NCI-H774 (cell line): ENCODE measurements at places on chromosomes 12 and 14.

GRCh38 chr14:75044752-75045151, 6.5 kb downstream of the MLH3 start:
- no peak for DNase-seq

GRCh38 chr12:94750864-94751263, 100.5 kb upstream of the TMCC3 start:
- DNase-seq, result no peak

- DNase-seq, result no peak
These were observed 127.3 kb downstream of the SCARB1 start for GRCh38 chr12:124736115-124737039.

DNA sequence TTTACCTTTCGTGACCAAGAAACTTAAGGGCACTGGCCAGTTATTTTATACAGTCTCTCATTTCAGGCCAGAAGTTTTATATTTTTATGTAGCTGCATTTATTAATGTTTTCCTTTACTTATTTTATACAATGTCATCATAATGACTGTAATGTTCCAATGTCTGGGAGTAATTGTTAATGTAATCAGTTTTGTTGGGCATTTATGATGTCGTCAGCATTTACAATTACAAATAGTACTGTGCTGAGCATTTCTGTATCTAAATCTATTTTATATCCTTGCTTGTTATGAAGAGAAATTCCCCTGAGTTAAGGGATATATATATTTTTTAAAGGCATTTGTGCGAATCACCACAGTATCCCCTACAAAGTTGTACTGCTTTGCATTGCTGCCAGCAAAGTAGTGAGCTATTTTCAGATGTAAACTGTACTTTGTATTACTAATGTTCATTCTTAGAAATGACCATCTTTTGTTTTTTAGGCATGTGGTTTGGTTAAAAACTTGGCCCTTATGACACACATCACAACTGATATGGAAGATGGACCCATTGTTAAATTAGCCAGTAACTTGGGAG, 74.4 kb downstream of the POLR3B start:
- no peak for DNase-seq

- DNase-seq, result no peak
These were observed 21.6 kb downstream of the PUS7L start for GRCh38 chr12:43736927-43737440.

- DNase-seq, result no peak
These were observed 27.7 kb downstream of the JKAMP start for GRCh38 chr14:59511916-59512575.

DNA sequence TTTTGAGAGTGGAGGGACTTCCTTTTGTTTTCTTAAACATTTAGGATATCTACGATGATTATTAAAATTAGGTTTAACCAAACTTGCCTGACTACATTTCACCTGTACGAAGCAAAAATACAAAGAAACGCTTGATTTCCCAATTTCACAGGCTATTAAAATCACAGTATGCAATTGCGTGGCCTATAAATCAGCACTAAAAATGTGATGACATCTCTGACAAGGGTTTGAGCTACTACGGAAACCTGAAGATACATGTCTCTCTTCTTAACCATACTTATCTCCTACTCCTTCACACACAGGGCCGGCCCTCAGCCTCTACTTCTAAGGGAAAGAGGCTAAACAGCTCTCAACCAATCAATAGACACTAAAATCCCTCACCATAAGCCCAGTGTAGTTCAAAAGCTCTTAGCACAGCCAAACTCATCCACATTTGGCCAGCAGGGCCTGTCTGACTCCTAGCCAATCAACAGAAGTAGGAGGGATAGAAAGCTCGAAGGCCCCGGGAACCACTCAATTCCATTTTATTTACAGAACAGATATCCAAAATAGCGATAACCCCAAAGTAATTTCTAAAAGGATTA, 137.3 kb downstream of the FOXN3 start:
- no peak for DNase-seq

- DNase-seq, result no peak
These were observed 44.5 kb downstream of the GTF2A1 start for GRCh38 chr14:81176241-81176640.

DNA sequence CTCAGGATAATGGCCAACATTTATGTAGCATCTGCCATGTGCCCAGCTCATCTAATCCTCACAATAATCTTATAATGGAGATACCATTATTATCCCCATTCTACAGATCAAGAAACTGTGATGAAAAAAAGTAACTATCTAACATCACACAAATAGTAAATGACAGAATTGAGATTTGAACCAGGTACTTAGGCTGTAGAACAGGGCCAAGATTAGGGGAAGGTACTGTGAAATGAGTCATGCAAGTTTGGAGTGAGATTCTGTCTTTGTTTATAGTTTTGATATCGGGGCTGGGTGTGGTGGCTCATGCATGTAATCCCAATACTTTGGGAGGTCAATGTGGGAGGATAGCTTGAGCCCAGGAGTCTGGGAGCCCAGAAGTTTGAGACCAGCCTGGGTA, 1.3 kb upstream of the GNPTAB start:
- DNase-seq, result no peak

- DNase-seq, result no peak
These were observed 547.1 kb upstream of the USP15 start for GRCh38 chr12:61713121-61713520.

- no peak for DNase-seq
These were observed 58.3 kb downstream of the PRKCH start for GRCh38 chr14:61379639-61380184.

DNA sequence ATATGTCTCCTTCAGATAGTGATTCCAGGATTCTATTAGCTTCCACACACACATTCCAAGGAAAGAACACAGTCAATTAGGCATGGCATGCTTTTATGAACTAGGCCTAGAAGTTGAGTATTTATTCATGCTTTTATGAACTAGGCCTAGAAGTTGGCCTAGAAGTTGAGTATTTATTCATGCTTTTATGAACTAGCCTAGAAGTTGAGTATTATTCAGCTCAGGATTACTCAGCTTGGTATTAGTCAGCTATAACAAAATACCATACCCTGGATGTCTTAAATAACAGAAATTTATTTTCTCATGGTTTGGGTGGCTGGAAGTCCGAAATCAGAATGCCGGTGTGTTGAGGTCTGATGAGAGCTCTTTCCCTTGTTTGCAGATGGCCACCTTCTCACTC, 442.7 kb upstream of the FLRT2 start:
- no peak for DNase-seq

GRCh38 chr12:66716522-66716921, 37.6 kb upstream of the GRIP1 start:
- no peak for DNase-seq

DNA sequence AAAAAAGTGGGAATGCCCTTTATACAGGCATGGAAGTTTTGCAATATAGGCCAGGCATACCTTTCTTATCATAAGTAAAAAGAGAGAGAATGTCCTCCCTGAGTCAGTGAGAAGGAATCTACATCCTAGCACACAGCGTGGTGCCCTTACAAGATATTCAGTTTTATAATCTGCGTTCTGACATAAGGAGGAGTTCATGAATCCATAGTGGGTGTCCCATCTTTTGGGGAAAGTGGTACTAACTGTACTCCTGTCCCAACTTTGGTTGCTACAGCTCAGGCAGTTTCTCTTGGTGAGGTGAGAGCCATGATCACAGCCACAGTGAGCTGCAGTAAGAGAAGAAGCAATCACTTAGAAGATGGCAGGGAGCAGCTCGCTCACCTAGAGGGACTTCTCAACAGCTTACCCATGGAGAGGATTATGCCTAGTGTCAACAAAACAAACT, 332.9 kb downstream of the BCAT1 start:
- DNase-seq, result no peak

DNA sequence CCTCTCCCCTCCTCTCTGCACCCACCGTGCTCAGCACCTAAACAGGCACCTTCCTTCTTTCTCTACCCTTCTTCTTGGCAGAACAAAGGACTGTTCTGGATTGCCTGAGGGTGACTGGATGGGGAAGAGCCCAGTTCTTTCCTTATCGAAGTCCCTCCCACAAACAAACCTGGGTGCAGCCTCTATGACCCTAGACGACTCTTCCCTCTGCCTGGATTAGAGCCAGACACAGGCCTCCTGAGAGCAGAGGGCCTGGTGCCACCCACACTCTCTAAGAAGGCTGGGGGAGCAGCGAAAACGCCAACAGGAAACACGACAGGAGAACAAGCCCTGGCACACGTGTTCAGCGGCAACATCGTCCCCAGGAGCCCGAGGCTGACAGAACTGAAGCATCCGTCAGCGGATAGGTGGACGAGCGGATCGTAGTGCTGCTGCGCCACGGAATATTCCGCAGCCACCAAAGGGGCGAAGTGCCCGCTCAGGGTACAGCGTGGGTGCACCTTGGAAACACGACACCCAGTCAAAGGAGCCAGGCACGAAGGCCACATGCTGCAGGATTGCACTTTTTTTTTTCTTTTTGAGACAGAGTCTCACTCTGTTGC, 38.0 kb downstream of the RIMBP2 start:
- no peak for DNase-seq

DNA sequence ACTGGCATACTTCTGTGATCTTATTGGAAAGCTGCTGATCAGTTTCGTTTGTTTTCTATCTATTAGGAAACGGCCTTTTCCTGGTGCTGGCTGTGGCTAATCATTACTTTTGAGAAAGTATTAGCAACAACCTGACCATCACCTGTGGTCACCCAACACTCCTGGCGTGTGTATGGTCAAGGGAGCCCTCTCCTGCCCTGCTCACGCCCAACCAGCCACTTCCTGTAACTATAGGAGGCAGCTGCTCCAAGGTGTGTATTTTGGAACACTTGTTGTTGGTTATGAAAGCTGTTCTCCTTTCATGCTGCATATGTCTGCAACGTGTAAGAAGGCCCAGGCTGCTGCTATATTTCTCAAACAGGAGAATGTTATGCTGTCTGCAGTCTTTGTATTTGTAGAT, 1582.8 kb downstream of the AACS start:
- DNase-seq, result no peak

DNA sequence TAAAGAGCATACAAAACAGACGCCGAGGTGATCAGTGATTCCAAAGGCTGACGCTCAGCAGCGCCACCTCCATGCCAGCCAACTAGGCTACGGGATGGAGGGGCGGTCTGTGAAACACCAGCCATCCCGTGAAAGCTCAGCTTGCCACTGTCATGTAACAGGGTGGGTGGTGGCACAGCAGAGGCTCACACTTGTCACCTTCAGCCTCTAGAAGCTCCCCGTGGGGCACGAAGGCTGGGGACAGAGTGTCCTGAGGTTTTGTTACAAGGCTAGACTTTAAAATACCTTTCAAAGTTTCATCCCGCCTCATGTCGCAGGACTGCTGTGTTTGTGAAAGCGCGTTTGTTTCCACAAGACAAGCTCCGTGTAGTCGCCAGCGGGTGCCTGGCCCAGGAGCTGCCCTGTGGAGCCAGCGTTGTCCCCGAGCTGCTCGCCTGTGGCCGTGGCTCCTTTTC, 20.7 kb downstream of the XRCC3 start:
- no peak for DNase-seq

DNA sequence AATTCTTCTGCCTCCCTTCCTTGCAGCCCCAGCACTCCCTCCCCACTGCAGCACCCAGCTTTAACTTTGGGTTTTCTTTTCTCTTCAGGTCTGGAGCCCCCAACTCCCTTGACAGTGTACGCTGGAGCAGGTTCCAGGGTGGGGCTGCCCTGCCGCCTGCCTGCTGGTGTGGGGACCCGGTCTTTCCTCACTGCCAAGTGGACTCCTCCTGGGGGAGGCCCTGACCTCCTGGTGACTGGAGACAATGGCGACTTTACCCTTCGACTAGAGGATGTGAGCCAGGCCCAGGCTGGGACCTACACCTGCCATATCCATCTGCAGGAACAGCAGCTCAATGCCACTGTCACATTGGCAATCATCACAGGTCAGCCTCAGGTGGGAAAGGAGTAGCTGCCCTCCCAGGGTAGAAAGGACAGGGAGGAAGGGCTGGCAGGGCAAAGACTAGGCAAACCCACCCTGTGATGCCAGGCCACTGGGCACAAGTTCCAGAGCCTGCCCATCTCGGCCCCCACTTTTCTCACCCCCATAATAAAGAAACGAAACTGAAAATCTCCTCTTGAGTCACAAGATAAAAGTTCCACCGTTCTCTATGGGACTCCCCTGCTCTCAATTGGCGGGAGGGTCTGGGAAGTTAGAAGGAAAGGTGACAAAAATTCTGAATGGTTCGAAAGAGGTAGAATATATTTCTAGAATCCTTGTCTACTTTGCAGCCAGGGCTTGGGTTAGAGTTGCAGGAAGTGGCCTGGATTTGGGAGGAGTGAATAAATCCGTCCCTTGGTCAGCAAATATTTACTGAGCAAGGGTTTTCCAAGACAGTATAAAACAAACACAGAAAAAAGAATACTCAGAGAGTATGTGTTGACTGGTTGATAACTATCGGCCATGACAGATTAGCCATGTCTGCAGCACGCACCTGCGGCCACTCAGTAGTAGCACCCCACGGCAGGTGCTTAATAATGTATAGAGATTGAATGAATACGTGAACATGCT, 3.2 kb downstream of the LAG3 start:
- peak; percentile 20 for DNase-seq

DNA sequence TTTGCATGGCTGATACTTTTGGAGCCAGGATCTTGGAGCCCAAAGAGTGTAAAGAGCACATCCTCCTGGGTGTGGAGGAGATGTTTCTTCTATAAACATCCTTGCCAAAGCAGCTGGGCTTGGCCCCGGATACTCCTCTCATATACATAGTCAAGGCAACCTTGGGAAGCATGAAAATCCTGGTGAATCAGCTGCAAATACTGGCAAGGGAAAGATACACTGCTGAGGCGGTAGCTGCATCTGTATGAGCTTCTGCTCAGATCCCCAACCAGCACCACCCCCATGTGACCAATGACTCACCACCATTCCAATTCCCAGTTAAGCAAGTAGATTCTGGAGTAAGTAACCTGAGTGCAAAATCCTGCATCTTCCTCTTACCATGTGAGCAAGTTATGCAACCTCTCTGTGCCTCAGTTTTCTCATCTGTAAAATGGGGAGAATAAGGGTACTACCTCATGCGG, 567.4 kb downstream of the MED13L start:
- DNase-seq, result no peak

- no peak for DNase-seq
These were observed 508.2 kb upstream of the ATP2B1 start for GRCh38 chr12:90216815-90217214.

DNA sequence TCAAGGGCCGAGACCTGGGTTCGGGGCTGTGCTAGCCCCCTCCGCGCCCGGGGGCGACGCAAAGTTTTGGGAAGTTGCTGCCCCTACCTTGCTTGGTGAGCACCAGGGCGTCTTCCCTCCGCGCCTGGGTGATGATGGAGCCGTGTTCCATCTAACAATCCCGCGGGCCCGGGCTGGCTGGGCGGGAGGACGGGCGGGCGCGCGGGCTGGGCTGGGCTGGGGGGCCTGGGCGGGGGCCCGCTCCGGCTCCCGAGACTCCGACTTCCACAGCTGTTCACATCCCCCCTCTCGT, 298 bp downstream of the CTDSP2 start:
- no peak for DNase-seq
